ENCODE measurements at places on chromosomes 16 and 17.

DNA sequence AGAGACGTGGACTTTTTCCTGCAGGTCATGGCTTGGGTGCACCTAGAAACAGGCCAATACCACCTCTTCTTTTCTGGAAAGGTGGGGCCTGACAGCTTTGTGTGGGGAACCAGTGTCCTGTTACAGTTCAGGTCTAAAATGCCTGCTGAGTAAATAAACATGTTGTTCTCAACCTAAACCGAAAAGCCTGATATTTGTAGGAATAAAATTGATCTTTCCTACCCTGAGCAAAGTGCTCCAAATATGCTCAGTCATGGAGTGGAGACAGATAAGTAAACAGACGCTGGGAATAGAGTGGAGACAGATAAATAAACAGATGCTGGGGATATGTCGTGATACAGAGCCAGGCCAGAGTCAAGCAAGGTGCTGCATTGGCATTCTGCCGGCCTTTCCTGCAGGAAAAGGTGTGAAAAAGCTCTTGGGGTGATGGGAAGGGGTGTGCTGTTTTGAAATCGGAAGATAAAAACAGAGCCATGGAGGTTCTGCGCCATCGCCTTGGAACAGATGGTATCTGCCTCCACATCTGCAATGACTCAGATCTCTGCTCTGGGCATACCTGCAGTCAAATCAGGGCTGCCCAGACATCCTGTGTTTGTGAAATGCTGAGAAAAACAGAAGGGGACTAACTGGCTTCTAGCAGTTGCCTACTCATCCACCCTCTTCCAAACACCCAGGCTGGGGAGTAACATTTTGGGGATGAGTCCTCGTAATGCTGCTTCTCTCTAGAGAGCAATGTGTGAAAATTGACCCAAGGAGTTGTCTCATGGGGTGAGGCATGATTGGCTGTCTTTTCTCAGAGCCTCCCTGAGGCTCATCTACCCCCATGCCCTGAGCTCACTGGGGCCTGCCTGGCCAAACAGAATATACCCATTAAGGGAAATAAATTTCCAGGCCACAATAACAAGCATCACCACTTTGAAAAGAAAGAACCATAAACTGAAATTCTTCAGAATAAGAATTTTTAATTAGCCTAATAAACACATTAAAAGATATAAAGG, 16.8 kb upstream of the TRPV2 start:
- no peak for DNase-seq

GRCh38 chr17:8338753-8339140, 893 bp upstream of the ODF4 start:
- DNase-seq: no peak

DNA sequence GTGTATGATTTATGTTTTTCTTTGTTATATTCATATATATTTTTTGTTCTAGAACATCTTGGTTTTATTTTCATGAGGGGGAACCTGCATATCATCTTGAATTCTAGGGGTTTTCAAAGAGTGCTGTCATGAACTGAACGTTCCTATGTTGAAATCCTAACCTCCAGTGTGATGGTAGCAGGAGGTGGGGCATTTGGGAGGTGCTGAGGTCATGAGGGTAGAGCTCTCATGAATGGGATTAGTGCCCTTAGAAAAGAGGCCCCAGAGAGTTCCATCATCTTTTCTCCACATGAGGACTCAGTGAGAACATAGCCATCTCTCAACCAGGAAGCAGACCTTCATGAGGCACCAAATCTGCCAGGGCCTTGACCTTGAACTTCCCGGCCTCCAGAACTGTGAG, 34.6 kb upstream of the CCDC182 start:
- DNase-seq: no peak

DNA sequence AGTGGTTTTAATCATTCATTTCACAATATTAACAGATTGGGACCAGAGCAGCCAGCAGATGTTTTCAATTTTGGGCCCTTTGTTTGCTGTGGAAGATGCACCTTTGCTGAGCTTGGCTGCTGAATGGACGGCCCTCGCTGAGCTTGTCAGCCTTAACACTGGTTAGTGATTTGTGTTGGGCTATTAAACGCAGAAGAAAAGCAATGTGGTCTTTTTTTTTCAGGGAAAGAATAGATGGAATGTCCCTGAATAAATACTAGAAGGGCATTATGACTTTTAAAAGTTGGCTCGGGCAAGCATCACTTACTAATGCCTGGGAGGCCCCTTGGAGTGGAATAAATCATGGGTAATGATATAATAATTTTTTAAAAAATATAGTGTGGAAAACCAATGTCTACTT, 297.0 kb downstream of the MAP2K6 start:
- no peak for DNase-seq

GRCh38 chr16:3523281-3523680, 22.5 kb downstream of the CLUAP1 start:
- DNase-seq: no peak

GRCh38 chr16:17031484-17032268, 439.1 kb downstream of the XYLT1 start:
- no peak for DNase-seq

DNA sequence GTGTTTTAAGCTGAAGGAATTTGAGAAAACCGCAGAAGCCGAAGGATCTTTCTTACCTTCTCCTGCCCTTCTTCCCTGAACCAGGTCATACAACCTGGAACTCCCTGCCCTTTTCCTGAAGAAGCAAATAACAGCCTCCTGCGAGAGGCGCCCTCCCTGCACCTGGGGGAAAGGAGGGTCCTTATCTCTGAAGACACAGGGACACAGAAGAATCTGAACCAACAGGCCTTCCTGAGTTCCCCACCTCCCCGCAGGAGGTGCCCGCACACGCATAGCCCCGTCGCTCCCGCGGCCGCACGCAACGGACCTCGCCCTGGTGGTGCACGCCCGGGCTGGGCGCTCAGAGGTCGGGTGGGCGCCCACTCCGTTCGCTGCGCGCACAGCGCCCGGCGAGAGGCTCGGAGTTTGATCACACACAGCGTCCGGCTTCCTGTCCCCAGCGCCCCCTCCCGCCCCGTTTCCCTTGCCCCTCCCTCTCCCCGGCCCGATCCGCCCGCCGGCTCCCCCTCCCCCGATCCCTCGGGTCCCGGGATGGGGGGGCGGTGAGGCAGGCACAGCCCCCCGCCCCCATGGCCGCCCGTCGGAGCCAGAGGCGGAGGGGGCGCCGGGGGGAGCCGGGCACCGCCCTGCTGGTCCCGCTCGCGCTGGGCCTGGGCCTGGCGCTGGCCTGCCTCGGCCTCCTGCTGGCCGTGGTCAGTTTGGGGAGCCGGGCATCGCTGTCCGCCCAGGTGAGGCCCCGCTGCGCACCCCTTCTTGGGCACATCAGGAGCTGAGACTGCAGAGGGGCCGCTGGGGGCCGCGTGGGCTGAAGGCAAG, at the start of gene TNFSF12:
Gene TNFSF12 (plus strand): TSS at position 474 of the 816 bp plus-strand sequence. CDS start 96 bp downstream, at position 570.
- no peak for DNase-seq

DNA sequence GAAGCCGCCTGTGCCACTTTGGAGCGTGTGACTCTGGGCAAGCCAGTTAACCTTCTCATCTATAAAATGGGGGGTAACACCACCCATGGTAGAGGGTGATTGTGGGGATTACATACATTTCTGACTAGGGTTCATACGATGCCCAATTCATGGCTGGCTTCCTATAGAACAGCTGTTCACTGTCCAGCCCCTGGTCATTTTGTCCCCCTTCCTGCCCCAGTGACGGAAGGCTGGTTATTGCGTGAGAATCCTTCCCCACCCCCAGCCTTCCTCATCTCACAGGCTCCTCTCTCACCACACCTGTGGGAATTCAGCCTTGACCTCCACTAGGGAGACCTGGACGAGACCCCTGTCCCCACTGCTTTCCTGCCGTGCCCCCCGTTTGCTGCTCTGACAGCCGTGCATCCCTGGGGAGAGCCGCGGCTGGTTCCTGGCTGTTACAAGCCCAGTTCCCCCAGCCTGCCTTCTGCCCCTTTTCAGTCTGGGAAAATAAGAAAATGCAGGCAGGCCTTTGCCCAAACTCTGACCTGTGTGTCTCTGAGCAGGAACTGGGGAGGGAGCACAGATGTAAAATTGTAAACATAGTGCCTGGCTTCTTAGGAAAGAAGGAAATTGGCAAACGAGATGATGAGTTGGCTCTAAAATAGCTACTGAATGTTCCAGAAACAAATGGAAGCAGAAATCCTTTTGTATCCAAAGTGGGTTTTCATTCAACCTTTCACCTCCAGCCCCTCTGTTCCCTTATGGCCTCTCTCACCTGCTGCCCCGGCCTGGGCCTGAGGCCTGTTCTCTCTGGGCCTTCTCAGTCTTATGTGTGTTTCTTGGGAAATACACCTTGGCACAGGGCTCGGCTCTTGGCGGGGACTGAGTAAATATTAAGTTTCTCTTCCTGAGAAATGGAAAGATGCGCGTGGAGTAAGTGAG, 67.3 kb downstream of the OR1D5 start:
- DNase-seq: no peak

DNA sequence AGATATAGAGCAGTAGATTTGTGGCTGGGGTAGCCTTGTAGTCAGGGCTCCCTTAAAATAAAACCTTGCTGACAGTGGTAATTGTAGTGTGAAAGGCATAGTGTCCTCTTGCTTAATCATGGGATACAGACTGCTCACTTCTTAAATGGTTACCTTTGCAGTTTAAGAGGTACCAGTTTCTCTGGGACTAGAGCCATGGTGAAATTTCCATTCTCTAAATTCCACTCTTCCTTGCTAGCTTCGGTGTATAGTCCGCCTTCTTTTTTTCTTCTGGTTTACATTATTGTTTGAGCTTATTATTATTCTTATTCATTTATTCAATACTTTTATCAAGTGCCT, 1.6 kb downstream of the CCP110 start:
- DNase-seq: no peak

- peak; percentile 86 for DNase-seq
These were observed 3.6 kb upstream of the XAF1 start for GRCh38 chr17:6752068-6752909.

- peak; percentile 83 for DNase-seq
These were observed 33.2 kb downstream of the CYTH1 start for GRCh38 chr17:78748730-78749317.

GRCh38 chr16:89216315-89217137, 977 bp upstream of the ZNF778 start:
- peak; percentile 86 for DNase-seq

GRCh38 chr17:61462719-61463315, 10.6 kb downstream of the TBX4 start:
- DNase-seq: no peak

DNA sequence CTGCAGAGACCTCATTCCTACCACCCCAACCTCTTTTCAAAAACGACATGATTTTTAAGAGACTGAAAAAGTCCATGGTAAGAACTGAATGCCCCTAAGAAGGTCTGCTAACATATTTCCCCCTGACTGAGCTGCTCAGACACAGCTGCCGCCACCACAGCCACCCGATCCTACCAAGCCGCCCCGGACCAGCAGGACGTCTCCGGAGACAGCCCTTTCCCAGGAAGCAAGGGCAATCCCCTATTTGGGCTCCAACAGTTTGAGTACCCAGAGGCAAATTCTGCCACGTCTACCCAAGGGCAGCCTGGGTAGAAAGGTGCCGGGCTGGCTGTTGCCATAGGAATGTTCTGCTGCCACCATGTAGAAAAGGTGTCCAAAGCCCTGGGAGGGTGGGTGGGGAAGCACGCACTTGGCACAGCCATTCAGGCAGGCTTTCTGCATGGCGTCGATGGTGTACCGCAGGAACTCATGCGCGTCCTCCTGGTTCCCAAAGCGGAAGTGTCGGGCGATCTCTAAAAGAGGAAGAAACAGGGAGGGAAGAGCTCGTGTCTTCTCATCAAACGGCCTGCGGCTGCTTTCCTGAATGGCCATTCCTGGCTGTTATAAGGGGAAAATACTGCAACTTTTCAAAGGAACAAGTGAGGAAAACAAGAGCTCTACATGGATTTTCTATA, 13.6 kb downstream of the USP36 start:
- DNase-seq: no peak

DNA sequence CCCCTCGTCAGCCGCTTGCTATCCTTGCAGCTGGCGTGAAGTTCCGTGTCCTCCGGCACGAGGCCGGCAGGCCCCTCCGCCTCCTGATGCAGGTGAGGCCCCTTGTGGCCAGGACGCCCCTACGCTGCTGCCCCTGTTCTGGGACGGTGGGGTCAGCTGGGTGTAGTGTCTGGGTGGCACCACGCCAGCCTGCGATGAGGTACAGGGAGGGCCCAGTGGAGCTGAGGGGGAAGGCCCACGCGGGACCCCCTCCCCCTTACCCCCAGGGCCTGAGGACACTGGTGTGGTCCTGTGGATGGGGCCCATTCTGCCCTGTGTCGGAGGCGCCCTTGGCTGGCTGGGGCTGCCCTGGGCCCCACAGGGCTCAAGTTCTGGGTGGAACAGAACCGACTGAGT, 7.7 kb upstream of the RAB40C start:
- DNase-seq: no peak

- DNase-seq: no peak
These were observed 25.1 kb downstream of the SALL1 start for GRCh38 chr16:51125992-51126391.

DNA sequence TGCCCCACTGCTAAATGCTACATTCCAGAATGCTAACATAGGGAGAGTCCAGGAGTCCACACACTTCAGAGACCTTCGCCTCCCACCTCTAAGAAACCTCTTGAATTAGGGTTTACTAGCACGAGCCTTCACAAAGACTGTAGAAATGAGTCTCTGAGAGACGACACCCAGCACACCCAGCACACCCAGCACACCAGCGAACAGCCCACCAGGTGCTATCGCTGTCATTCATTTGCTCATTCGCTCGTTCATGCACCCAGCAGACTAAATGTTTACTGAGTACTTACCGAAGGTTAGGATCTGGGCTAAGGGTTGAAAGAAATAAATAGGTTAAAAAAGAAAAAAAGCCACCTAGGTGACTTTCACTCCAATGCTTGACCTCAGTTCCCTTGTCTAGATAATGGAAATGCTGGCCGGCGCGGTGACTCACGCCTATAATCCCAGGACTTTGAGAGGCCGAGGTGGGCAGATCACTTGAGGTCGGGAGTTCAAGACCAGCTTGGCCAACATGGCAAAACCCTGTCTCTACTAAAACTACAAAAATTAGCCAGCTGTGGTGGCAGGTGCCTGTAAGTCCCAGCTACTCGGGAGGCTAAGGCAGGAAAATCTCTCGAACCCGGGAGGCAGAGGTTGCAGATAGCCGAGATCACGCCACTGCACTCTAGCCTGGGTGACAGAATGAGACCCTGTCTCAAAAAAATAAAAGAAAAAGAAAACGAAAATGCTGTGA, 100.8 kb downstream of the ADCY9 start:
- DNase-seq: no peak

- DNase-seq: no peak
These were observed 2.7 kb downstream of the CCDC102A start for GRCh38 chr16:57533431-57534336.

DNA sequence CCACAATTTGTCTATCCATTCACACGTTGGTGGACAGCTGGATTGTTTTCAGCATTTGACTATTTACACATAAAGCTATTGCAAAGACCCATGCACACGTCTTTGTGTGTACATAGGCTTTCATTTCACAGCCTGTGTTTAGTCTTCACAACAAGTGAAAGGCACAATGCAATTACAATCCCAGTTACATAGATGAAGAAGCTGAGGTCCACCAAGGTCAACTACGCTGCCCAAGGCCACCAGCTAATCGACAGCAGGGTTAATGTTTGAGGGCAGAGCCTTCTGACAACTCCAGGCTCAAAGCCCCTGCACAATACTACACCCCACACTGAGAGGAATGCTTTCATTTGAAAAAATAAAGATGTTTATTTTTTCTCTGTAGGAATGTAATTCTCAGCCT, 93.6 kb upstream of the CDH13 start:
- DNase-seq: peak; percentile 11
